ENCODE measurements at places on chromosomes 12 and 14.

DNA sequence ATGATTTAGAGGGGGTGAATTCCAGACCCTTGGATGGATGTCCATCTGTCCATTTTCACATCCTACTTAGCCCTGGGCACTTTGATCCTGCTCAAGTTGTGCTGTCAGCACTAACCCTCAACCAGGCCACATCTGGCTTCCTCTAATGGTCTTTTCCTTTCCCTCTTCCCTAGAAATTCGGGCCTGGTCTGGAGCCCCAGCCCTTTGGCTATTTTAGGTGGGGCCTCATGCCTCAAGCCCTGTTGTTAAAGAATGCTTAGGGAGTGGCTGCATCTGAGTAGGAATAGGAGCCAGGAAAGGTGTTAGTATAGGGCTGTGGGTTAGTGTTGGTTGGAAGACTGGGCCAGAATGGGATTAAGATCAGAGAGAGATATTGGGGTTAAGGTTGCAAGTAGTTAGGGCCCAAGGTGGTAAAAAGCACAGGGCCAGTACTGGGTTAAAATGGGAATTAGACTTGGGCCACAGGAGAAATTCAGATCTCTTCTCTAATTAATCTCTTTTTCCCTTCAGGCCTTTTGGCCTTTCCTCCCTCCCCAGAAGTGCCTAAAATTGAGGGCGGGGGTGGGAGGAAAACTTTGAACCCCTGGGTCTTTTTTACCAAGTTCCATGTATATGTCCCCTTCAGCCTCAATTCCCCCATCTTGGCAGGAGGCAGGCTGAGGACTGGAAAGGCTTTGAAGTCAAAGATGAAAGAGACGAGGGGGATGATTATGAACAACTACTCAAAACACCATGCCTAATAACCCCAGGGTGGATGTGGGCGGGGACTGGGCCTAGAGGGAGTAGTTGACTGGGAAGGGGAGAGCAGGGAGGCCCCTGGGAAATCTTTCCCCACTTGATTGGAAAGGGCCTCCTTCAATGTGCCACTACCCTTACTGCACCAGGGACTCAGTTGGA is 4.0 kb upstream of the ZNF385A start:
- DNase-seq = no peak

- no peak for DNase-seq
Measured at GRCh38 chr14:50045039-50045711, 71.2 kb downstream of the VCPKMT start.

DNA sequence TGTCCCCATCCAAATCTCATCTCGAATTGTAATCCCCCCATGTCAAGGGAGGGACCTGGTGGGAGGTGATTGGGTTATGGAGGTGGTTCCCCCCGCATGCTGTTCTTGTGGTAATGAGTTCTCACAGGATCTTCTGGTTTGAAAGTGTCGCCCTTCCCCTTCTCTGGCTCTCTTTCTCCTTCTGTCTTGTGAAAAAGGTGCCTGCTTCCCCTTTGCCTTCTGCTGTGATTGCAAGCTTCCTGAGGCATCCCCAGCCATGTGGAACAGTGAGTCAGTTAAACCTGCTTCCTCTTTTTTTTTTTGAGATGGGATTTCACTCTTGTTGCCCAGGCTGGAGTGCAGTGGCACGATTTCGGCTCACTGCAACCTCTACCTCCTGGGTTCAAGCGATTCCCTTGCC is 104.0 kb downstream of the CCDC91 start:
- no peak for DNase-seq

DNA sequence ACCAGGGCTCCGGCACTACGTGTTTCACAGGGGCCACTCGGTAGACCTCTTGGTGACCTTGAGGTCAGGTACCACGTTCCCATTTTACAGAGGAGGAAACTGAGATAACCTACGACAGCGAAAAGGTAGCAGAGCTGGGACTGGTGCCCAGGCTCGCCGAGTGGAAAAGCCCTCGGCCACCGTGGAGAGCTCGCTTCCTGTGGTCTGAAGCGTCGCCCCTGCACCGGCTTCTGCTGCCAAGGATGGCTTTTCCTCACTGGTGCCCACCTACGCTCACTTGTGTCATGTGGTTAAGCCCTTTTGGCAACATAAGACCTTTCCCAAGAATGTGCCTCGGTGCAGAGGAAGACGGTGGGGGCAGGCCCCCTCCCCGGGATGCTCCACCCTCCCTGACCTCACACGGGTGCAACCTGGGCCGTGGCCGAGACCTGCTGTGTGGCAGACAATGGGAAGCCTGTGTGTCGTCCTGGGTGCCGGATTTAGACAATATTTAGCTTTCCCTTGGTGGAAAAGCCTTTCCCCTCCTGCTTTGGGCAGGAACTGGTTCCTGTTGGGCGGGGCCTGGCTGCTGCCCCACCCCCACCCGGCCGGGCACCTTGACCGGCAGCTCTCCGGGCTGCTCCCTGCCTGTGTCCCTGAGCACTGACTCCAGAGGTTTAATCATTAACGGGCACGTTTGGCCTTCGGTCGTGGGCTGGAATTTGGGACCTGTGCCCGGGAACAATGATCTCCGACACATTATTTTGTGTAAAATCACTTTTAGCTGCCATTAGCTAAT is 32.4 kb upstream of the PPP1R13B start:
- no peak for DNase-seq

GRCh38 chr14:27253966-27254365 is 656.1 kb upstream of the NOVA1 start:
- DNase-seq = no peak

DNA sequence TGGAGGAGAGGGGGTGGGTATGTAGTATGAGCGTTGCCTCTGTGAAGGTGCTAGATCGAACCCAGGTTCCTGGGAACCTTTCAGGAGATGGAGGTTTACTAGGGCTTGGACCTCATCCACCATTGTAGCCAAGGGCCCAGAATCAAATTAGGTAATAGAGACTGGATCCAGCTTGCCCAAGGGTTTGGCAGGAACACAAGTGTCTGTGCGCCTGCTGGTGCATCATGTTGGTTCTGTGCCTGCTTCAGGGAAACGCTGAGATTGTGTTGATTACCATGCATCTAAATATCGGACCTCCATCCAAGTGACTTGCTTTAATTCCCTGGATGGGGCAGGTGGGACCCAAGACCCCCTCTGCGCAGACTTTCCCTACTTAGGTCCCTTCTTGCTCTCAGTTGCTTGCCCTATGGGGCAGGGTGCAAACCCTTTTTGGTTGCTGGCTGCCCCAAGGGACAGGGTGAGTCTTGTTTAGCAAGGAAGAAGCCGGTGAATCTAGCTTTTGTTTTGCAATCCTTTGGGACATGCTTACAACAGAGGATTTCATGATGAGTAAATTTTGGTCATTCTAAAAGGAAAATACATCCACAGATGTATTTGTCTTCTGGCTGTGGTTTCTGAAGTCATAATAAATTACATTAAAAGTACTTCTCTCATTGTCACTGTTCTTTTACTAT is 189.8 kb upstream of the PRICKLE1 start:
- DNase-seq = no peak

- no peak for DNase-seq
Measured at GRCh38 chr12:101325590-101325989, 45.7 kb downstream of the UTP20 start.

DNA sequence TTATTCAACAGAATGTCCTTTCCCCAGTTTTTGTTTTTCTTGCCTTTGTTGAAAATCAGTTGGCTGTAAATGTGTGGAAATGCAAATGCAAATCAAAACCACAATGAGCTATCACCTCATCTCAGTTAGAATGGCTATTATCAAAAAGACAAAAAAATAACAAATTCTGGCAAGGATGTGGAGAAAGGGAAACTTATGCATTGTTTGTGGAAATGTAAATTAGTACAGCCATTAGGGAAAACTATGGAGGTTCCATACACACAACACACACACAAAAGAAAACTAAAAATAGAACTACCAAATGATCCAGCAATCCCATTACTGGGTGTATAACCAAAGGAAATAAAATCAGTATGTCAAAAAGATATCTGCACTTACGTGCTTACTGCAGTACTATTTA is 518.8 kb upstream of the ATXN7L3B start:
- DNase-seq = no peak

GRCh38 chr14:70714055-70714550 is 72.4 kb downstream of the TTC9 start:
- DNase-seq = peak; percentile 65

- DNase-seq = peak; percentile 64
Measured at GRCh38 chr14:64337888-64338615, 43.9 kb upstream of the ESR2 start.

DNA sequence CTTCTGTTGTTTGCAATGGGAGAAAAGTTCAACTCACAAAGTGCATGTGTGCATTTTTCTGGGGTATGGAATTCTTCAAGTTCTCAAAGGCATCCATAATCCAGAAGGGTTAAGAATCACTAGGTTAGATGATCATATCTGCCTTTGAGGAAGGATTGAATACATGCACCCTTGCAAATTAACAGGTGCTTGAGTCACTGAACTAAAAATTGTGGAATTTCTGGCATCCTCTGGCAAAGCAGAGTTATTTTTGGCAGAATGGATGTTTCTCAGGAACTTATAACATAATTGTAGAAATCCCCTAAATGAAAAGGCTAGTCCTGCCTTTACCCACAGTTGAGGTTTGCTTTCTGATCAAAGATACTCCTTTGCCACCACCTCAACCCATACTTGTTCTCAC is 136.5 kb upstream of the DYRK2 start:
- no peak for DNase-seq

- no peak for DNase-seq
Measured at GRCh38 chr14:24673059-24673458, 39.1 kb upstream of the GZMB start.

GRCh38 chr14:41051801-41052200 is 554.9 kb upstream of the LRFN5 start:
- DNase-seq = no peak

- no peak for DNase-seq
Measured at GRCh38 chr14:89648510-89648909, 231.5 kb upstream of the FOXN3 start.

DNA sequence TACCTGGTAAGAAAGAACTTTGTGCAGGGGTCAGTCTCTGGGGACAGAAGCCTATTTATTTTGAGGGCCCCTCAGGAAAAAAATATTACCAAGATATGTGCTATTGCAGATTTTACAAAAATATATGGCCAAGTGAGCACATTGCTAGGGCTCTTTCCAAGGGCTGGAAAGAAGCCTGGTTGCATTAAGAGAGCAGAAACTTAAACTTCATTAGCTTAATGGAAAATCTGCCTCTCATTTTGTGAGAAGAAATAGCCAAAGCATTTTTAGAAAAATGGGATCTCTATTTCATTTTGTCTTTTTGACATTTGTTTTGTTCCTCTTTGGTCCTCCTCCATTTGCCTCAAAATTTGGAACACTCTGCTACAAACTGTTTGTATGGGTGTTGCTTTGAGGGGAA is 283.5 kb downstream of the NELL2 start:
- no peak for DNase-seq

DNA sequence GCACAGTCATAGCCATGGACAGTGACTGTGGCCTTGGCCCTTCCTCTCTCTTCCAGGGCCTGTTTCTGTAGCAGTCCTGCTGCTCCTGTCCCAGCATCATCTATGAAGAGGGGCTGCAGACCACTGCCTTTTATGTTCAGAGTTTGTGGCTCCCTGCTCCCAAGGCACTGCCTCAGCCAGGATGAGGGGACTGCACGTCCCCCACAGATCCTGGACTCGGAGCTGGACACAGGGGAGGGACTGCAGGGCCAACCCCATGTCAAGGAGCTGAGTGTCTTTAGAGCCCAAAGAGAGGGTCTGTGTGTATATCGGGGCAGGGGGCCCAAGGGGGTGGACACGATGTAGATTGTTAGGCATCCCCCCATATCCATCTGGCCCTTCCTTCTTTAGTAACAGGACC is 60.6 kb upstream of the DIO3 start:
- DNase-seq = no peak

GRCh38 chr12:92762773-92763172 is 60.0 kb downstream of the PLEKHG7 start:
- DNase-seq = no peak

- DNase-seq = no peak
Measured at GRCh38 chr12:105933671-105934665, 204.8 kb downstream of the NUAK1 start.

DNA sequence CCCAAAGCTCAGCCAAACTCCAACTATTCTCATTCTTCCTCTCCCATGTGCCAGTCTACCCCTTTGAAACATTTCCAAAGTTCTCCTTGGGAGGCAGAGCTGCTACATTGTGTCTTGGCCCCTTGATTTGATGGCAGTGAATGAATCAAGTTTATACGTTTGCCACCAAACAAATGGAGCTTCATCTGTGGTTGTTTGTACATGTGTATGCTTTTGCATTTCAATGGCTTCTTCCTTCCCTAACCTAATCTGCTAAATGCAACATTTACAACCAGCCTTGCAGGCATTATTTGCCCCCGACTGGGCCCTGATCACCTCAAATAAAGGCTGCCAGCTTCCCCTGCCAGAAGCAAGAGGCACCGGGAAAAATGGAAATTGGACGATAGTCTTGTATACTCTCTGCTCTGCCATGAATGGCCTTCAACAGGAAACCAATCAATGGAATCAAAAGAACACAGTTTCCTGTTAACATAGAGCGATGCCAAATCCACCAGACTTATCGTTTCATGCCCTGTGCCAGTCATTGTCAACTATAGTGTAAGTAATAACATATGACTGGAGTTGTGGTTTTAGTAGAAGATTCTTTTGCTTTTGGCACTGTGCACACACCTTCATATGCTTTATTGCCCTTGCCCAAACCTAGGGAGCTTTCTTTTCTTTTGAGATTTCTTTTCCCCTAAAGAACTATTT is 97.8 kb downstream of the TMEM30B start:
- no peak for DNase-seq

DNA sequence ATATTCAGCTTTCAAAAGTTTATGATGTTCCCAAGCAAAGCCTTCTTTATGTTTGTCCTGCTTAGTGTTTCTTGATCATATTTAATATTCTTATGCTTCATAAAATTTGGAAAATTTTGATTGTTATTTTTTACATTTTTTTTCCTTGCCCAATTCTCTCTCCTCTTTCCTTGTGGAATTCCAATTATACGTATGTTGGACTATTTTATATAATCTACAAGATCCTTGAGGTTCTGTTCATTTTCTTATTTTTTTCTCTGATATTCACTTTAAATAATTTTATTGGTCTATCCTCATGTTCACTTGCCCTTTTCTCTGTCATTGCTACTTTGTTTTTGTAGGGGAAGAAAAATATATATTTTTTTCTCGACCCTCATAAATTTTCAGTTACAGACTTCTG is 167.7 kb downstream of the DYRK2 start:
- DNase-seq = no peak

GRCh38 chr14:68973639-68974038 is 5.5 kb downstream of the ACTN1 start:
- no peak for DNase-seq

- DNase-seq = no peak
Measured at GRCh38 chr12:106246891-106247673, 738 bp downstream of the CKAP4 start.

- no peak for DNase-seq
Measured at GRCh38 chr12:78040111-78040510, 209.4 kb downstream of the NAV3 start.

GRCh38 chr12:46152456-46152855 is 116.4 kb downstream of the SLC38A1 start:
- no peak for DNase-seq

- peak; percentile 100 for DNase-seq
Measured at GRCh38 chr12:28027328-28027727, 54.8 kb upstream of the PTHLH start.
